ENCODE measurements at places on chromosomes 1 and 21.
A peak's percentile ranks its signal among the peaks of the same experiment; 100 is the strongest.

DNA sequence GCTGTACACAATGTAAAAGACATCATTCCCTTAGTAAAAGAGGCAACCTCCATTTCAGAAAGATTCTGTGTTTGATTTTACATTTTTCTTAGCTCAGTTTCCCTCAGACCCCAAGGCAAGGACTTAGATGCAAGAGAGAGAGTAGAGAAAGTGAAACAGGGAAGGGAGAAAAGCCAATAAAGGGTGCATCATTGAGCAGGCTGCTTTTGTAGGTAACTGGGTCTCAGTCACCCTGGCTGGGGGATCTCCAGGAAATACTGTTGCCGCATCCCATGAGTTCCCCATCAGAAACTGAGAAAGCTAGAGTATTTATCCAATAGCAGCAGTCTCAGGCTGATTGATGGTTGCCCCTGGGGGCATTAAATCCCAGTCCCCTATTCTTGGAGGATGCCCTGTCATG is 23.1 kb upstream of the DNAH14 start:
- no peak for DNase-seq

GRCh38 chr1:116397728-116398127 is 24.7 kb downstream of the ATP1A1 start:
- no peak for DNase-seq

GRCh38 chr1:59079434-59080140 is 217.3 kb upstream of the FGGY start:
- peak; percentile 22 for DNase-seq

GRCh38 chr1:51264451-51264850 is 28.4 kb downstream of the RNF11 start:
- DNase-seq: peak; percentile 96

DNA sequence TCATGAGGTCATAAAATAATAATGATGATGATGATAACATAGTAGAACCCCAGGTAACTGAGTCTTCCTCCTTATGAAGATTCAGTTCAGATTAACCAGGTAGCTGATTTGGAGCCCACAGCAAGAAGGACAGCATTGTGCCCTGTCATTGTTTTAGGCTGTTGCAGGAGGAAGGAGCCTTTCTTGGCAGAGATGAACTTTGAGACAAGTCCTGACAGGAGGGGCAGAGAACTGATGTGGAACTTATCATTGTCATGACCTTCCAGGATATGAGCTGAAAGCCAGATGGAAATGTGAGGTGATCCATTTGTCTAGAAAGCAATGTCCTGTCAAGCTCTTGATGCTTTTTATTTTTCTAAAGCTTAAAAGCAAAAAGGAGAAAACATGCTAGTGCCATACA is 132.6 kb upstream of the COA6 start:
- no peak for DNase-seq

DNA sequence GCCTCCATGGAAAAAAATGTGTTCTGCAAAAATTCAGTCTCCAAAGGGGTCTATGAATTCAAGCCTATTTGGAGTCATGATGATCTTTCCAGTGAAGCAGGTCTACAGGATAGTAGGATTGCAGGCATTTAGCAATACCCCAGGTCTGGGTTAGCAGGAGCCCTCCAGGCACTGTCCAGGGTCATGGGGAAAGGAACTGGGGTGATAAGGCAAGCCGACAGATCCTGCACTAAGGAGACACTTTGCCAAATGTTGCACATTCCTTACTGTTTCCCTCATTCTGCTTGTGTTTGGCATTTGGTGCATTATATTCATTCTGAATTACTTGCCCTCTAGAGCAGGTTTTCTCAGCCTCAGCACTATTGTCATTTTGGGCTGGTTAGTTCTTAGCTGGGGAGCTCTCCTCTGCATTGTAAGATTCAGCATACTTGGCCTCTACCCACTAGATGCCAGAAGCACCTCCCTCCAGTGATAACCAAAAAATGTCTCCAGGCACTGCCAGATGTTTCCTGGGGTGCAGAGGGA is 333.3 kb upstream of the PLXNA2 start:
- no peak for DNase-seq

GRCh38 chr1:29462096-29462495 is 225.8 kb downstream of the PTPRU start:
- no peak for DNase-seq

DNA sequence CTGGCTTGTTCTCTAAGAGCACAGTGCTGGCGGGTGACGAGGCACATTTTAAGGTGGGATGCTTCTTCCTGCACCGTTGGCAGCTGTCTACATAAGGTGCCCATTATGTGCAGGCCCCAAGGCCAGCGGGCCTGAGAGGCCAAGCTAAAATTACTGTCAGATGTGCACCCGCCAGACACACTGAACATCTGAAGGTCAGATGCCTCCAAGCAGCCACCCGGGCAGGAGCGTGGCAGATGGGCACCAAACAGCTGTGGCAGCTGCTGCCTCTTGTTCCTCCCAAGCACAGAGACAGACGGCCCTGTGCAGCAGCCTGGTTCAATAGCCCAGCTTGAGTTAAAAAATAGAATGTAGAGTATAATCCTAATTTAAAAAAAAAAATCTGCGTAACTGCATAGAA is 211.9 kb upstream of the EDN2 start:
- no peak for DNase-seq

DNA sequence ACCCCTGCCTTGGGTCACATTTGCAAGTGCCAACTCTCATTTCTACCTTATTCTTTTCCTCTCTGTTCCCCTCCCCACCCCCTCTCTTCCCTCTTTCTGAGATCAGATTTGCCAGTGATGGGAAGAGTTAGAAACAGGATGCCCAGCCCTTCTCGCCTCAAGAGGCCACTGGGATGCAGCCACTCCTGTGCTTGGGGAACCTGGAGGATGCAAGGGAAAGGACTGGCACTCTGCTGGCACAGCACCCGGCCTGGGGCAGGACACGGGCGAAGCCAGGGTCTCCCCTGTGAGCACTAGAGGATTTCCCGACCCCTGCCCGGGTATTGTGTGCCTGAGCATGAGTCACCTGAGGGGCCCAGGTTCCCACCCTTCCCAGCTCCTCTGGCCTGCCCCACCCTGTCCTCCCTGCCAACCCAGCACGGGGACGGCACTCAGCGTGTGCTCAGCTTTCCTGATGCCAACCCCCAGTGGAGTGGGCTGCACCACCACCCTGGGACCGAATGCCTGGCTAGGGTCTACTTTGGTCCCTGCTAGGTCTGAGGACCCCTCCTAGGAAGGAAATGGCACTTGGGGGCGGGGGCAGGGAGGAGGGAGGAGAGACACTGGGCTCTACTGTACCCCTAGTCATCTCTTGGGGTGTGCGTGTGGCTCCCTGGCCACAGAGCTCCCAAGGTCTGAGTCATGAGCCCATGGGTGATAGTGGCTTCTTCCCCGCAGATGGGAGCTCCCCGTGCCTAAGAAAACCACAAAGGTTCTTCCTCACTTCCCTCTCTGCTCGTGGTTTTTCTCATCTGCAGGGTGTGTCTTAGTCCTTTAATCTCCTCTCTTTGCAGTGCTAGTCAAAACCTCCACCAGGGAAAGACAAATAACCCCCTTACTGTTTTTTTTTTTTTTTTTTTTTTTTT is 12.4 kb downstream of the LMNA start:
- DNase-seq: peak; percentile 97

DNA sequence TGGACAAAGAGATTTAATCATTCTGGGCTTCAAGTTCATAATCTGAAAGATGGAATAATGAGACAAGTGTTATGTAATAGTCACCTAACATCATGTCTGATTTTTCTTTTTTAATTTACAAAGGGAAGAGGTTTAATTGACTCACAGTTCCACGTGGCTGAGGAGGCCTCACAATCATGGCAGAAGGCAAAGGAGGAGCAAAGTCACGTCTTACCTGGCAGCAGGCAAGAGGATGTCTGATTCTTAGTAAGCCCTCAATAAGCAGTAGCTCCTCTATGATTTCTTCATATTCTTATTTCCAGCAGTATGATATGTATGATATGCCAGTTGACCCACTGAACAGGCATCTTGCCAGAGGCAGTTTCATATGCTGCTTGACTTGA is 152.7 kb downstream of the S1PR1 start:
- DNase-seq: no peak

DNA sequence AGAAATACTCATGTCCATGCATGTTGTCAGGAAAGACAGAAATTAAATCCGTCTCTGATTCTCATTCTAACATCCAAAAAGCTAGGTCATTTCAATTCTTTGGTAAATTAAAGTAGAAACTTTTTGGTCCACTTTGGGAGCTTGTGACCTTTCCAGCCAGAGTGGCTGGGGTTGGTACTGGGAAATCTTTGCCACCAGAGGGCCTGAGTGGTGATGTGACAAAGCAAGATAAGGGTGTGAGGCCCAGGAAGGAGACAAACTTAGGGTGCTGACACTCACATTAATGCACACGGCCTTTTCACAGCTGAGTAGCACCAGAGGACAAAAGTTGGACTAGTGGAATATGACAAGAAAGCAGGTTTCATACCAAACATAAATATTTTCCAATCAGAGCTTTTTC is 144.3 kb downstream of the DNM3 start:
- no peak for DNase-seq

- no peak for DNase-seq
Observed at GRCh38 chr1:59697150-59697800, 117.5 kb upstream of the HOOK1 start.

DNA sequence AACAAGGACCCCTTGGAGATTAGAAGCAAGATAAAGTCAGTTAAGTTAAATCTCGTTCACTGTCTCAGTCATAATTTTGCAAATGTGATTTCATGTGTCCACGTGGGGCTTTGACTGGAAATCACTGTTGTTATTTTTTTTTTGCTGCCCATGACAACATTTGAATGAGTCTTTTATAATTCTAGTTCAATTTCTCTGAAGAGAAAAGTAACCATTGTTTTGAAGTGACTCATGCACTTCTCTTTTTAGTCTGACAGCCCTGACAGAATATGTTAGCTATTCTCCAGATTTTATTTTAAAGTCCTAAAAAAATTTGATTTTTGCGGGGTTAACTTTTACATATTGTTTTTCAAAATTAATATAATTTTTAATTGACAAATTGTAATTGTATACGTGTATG is 30.7 kb upstream of the NLRP3 start:
- DNase-seq: peak; percentile 12

DNA sequence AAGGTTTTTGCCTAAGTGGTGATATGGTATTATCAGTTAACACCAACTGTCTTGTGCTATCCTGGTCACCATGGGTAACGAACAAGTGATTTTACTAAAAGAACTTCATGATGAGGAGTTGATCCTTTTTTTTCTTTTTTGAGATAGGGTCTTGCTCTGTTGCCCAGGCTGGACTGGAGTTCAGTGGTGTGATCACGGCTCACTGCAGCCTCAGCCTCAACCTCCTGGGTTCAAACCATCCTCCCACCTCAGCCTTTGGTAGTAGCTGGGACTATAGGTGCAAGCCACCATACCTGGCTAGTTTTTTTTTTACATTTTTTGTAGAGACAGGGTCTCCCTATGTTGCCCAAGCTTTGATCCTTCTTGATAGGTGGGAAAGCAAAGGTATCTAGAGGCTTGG is 5.1 kb downstream of the METTL13 start:
- no peak for DNase-seq

GRCh38 chr1:110207831-110208230 is 2.3 kb upstream of the KCNC4 start:
- peak; percentile 31 for DNase-seq

DNA sequence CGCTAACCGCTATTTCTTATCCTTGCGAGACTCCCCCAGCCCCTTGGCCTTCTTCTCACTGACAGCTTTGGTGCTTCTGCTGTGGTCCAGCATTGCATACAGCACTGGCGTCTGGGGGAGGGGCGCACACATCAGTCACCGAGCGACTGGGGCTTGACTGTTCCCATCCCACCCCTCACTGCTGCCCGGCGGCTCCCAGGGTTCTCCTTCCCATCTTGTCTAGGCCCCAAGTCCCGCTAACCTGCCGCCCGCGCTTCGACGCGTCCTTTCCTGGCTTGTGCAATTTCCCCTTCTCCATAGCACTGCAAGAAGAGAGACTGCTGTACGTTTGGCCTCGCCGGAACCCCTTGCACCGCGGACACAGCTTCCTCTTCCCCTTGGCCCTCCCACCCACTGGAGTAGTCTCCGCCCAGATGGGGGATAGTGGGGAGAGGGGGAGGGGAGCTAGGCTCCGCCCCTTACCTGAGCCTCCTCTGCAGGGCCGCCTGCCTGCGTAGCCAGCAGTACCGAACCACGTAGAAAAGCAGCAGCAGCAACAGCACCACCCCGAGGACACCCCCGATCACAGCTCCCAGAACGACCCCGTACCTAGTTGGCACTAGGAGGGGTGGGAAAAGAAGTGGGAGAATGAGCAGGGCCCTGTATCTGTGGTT is 3.8 kb downstream of the MPZ start:
- peak; percentile 43 for DNase-seq

DNA sequence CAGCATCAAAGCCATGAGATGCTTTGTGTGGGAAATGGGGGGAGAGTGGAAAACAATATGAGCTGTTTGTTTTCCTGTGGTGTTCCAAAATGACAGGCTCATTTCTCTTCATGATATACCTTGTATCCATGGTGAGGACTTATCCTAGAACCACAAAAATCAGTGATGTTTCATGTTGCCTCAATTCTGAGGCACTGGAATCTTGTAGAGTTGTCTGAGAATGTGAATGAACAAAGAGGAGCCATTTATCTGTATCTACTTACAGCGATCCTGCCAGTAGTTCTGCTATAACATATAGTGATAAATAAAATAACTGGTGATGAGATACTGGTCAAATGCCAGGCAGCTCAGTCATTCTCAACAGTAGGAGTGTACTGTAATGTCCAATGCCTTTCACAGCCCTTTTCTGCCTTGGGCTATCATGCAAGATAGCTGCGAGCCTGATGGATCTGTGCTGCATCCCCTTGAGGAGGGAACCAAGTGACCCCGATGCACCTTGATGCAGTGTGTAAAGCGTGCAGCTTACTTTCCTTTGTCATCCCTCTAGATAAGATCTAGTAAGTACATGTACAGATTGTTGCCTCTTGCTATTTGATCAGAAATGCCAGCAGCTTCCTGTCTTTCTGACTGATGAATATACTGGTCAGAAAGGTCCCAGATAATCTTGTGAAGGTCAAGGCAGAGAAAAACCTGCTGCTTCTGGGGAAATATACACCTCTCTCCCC is 52.8 kb downstream of the SLC44A3 start:
- no peak for DNase-seq

DNA sequence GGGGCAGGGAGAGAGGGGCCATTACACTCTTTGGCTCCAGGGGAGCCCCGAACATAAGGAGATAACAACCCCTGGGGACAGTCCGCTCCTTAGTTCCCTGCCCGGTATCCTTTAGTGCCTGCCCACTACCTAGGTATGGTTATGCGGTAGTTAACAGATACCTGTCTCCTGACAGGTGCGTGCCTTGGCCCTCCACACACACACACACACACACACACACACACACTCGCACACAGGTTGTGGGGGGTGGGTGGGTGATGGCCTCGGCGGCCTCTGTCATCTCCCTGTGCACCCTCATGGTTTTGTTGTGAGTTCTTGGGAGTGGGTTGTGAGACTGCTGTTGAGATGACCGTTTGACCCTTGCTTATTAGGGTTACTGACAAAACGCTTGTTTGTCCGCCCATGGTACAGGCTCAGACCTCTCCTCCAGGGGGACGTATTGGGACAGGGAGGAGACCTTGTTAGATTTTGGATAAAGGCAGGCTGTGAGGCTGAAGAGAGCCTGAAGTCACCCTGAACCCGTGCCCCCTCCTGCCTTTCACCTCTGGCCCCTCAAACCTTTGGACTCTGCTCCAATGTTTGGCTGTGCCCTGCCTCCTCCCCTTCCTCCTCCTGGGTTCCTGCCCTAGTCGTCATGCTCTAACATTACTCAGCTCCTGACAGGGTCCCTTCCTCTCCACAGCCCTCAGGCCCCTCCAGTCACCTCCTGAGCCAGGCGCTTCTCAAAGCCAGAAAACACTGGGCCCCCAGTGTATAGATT is 979 bp downstream of the RASSF5 start:
- DNase-seq: peak; percentile 18
